ENCODE measurements at places on chromosomes 6 and 20.

GRCh38 chr20:19855416-19855815 is 97.4 kb downstream of the RIN2 start:
- DNase-seq: no peak

DNA sequence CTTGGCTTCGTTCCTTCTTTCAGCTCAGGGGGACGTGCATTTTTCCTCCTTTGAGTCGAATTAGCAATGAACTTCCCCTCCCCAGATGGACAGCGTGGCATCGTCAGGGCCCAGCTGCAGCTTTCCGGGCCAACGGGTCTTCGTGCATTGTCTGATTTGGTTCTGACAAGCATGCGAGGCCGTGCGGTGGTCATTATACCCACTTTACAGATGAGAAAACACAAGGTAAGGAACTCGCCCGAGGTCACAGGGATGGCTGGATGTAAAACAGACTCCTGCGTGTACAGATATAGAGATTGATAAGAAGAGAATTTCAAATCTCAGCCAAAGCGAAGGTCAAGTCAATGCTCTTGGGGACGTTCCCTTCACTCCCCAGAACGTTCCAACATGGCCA is 187.6 kb upstream of the SULF2 start:
- DNase-seq: no peak

DNA sequence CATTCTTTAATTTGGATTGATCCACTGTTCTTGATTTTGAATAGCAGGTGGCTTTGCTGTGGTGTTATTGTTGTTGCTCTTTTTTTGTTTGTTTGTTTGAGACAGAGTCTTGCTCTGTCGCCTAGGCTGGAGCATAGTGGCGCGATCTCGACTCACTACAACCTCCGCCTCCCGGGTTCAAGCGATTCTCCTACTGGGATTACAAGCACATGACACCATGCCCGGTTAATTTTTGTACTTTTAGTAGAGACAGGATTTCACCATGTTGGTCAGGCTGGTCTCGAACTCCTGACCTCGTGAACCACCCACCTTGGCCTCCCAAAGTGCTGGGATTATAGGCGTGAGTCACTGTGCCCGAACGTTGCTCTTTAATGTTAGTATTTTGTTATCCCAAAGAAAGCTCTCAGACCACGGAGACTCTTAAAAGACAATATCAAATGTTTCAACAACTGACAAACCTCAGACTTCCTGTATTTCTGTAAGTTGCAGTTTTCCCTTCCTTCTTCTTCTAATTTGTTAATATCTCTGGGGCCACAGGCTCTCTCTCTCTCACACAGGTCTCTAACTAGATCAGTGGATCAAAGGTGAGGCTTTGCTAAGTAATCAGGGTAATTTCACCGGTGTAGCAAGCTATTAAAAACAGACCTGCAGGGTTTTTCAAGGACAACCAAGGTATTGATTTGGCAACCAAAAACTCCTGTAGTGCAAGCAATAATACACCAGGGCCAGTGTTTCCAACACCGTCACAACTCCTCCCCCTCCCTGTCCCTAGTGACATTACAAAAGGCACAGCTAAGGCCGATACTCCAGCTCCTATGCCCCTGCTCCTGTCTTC is 48.8 kb upstream of the ZNF217 start:
- no peak for DNase-seq

DNA sequence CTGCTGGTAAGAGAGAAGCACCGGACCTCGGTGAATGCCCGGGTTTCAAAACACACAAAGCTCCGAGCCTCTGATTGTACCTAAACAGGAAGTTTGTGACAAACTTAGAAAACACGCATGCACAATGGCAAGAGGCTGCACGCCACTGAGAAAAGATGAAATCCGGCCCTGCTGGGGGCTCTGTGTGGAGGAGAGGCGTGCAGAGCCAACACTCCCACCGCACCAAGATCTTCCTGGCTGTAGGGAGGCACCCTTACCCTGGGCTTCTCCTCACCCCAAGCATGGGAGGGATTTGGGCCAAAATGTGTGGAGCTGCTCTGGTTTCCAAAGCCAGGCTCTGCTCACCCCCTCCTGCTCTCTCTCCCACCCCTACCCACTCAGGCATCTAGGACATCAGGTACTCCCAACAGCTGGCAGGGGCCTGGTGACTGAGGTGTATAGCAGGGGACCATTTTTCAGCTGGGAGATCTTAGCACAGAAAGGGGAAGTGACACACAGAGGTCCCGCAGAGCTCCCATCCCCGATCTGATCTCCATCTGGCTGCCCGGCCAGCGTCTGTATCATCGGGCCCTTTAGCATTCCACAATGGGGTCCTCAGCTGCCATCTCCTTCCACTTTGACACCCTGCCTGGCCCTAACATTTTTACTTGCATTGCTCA is 84.2 kb downstream of the TRERF1 start:
- peak; percentile 27 for DNase-seq

- DNase-seq: no peak
Observed at GRCh38 chr6:2375443-2375842, 130.0 kb upstream of the GMDS start.

DNA sequence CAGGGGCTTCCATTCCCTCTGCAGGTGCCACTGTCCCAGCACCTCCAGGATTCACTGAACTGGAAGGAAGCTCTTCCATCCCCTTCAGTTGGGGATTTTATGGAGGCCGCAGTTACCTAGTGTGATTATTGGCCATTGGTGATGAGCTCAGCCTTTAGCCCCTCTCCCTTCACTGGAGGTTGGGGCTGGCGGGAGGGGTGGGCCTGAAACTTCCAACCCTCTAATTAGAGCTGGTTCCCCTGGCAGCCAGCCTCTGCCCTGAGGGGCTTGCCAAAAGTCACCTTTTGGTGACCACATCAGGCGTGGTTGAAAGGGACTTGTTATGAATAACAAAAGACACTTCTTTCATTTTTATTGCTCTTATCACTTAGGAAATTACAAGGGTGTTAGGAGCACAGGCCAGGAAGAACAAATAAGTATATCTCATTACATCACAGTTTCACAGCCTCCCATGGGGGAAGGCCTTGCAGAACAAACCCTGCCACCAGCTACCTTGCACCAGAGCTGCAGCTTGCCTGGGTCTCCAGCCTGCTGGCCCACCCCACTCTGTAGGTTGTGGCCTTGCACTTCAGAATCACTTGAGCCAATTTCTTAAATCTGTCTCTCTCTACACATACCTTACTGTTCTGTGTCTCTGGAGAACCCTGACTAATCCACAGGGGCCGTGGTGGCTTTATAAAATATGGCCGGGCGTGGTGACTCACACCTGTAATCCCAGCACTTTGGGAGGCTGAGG is 5.0 kb downstream of the PYGB start:
- no peak for DNase-seq

DNA sequence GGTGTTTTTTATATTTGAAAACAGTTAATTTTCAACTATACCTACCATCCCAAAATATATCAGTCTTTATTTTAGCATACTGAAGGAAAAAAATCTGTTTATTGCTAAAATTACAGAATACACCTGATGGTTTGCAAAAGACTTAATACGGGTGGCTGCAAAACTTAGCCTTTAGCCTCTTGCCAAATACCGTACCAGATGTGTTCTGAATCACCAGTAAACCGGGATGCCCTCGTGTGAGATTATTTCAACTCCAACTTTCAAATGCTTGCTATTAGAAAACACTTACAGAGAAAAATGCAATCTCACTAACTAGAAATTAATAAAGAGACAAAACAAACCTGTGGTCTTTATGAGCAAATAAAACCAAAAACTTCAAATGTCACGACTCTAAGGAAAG is 36.0 kb downstream of the REV3L start:
- DNase-seq: no peak

GRCh38 chr6:73234733-73235132 is 9.4 kb upstream of the KHDC1L start:
- peak; percentile 54 for DNase-seq

DNA sequence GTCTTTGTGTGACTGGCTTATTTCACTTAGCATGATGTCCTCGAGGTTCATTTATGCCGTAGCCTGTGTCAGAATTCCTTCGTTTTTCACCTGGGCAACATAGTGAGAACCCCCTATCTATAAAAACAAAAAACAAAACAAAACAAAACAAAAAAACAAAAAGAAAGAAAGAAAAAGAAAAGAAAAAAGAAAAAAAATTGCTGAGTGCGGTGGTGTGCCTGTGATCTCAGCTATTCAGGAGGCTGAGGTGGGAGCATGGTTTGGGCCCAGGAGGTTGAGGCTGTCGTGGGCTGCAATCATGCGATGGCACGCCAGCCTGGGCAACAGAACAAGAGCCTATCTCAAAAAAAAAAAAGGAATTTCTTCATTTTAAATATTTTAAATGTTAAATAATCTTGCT is 38.4 kb downstream of the VEGFA start:
- DNase-seq: no peak

- no peak for DNase-seq
Observed at GRCh38 chr20:32227306-32227705, 19.6 kb downstream of the POFUT1 start.

DNA sequence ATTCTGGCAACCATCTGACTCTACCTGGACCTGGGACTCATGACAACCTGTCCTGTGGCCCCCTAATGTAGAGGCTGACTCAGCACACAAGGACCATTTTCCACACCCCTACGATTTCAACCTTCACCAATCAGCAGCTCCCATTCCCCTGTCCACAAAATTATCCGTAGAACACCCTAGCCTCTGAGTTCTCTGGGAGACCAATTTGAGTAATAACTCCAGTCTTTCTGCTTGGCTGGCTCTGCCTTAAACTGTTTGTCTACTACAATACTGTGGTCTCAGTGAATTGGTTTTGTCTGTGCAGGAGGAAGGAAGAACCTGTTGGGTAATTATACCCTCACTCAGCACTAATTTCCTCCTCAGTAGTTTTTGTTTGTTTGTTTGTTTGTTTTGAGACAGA is 99.3 kb upstream of the MRPS10 start:
- no peak for DNase-seq

DNA sequence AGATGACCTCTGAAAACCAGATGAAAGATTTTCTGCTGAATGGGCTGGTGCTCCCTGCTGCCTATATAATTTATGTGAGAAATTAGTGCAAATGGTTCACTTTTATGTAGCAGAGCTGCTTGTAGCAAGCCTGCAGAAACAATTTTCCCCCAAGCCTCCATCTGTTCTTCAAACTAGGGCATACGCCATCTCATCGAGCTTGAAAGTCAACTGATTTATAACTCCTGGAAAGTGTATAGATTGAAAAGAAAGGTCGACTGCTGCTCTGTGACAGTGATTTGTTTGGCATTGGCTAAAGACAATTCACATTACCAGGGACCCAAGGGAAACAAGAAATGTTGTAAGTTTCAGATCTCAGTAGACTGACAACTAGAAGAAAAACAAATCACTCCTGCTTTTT is 93.3 kb downstream of the PACRG start:
- no peak for DNase-seq

- DNase-seq: no peak
Observed at GRCh38 chr6:152976749-152977148, 6.1 kb downstream of the FBXO5 start.

DNA sequence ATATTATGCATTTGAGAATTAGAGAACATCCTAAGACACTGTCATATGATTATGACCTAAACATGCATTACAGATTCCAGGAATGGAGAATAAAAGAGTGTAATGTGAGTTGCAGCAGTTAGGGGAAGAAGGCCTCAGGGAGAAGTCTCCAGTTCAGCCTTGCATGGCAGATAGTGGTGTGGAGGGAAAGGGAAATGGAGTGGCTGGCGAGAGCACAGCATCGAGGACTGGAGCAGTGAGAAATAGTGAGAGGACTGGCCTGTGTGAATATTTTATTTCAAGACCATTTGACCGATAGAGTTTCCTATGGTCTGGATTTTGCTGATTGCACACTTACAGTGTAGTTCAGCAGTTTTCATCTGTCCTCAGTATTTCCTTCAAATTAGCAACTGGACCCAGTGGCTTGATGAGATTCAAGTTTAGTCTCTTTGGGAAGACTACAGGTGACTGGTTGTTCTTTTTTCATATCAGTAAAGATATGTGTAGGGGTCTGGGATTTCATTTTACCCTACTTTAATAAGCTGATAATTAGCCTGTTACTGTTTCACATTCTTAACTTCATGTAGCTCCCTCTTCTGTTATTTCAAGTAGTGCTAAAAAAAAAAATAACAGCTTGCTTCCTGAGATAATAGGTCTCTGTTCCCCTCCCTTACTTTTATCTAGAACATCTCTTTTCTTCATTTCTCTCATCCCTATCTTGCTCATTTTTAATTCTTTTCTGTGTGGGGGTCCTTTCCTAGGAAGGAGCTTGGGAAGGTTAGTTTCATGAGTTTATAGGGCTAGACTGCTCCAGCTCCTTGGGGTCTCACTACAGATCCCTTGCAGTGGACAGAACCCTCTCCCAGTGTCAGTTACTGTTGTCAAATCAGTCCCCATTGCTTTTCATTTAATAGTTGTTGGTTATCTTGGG is 27.9 kb downstream of the BLTP3A start:
- no peak for DNase-seq

DNA sequence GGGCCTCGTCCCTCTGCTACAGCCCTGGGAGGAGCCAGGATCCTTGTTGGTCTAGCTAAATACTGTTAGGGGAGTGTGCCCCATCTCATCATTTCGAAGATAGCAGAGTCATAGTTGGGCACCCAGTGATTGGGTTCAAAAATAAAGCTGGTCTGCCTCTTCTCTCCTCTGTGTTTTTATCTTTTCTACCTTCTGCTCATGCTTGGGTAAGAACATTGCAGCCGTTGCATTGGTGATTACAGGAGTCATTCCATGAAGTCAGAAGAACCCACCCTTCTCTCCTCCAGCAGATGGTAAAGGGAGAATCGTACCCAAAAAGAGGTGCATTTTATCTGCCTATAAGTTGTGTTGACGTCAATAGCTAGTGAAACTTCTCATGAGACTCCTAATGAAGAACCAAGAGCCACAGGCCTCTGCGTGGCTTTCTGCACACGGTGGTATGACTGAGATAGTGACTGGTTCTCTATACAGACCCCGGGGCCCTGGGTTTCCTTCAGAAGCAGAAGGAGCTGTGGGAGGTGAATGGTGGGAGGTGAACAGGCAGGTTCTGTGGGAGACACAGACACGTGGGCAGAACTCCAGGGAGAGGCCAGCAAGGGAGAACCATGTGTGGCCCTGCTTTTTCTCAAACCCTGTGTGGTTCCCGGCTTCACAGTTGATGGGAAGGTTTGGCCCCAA is 5.7 kb upstream of the FAM209A start:
- no peak for DNase-seq

GRCh38 chr6:25007269-25007699 is 71.5 kb upstream of the RIPOR2 start:
- DNase-seq: no peak

DNA sequence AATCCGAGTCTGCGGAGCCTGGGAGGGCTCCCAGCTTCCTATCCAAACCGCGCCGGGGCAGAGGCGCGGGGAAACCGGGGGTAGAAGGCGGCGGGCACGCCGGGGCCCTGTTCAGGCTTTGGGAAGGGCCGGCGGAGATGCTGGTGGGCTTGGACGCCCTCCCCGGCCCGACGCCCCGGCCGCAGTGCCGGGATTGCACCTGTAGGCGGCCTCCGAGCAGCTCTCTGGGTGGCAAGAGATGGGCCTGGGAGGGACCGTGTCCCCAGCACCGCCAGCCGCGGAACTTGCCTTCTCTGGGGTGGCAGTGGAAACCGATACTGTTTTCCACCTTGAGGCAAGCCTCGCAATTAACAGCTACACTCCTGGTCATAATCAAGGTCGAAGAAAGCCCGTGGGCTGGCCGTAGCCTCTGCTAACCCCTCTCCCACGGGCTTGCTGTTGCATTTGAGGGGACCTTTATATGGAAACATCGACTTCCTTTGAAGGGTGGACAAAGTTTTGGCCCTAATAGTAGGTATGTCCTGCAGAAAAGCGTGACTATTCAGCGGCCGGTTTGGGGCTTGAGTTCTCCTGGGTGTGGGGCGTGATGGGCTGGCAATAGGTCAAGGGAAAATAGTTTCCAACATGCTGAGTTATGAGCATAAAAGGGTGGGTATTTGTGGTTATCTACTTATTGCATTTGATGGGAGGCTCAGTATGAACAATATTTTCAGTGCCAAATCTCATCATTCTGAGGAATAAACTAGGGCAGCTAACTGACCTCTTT is 1.1 kb upstream of the JAG1 start:
- no peak for DNase-seq
